ENCODE measurements at places on chromosomes 7 and 10.

GRCh38 chr7:41206267-41206666 is 496.6 kb downstream of the INHBA start:
- DNase-seq: no peak

- DNase-seq: no peak
Measured at GRCh38 chr10:5692461-5693358, 8.1 kb downstream of the TASOR2 start.

- DNase-seq: no peak
Measured at GRCh38 chr10:10813656-10814055, 204.0 kb upstream of the CELF2 start.

DNA sequence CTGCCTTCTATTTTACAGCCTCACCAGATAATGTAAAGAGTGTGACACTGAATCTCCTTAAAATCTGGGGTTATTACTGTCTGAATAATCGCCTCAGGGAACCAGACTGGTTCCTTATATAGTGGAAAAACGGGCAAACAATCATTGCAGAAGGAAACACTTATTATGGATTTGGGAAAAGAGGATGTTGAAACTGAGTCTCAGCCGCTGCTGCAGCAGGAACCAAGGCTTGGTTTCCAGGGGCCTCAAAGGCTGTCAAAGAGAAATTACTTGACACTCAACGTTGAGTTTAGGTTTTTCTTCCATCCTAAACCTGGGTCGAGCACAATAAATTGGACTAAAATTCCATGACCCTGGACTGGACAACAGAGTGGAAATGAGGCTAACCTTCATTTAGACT is 103.8 kb upstream of the AHR start:
- DNase-seq: no peak

DNA sequence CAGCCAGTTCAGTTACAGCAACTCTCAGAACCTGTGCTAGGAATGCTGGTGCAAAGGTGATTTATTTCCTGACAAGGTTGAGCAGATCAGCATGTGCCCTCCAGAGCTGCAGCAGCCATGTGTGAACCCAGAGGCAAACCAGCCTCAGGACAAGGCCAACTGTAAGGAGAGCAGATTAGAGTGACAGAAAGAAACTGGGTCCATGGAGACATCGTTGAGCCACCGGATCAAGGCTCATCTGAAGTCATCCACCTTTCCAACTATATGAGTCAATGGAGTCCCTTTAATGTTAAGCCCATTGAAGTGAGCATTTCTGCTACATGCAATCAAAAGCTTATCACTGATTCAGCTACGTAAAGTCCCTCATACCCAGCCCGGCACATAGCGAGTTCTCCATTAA is 26.4 kb downstream of the KCNMA1 start:
- no peak for DNase-seq

GRCh38 chr7:79822620-79823240 is 311.9 kb upstream of the GNAI1 start:
- DNase-seq: no peak

DNA sequence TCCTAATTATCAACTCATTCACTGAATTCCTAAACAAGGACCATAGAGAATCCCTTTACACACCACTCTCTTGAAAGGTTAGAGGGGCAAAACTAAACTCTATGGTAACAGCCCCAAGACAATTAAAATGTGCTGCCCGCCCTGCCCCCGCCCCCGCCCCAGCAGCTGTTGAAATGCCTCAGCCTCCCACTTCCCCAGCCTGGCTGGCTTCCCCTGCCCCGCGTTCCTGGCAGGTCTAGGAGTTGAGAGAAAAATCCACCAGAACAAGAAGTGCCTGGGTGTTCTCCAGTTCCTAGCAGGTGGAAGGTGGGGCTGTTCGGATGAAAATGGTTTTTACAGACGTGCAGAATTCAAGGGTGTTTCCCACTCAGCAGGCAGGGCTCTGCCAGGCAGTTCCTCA is 109.5 kb upstream of the ZEB1 start:
- no peak for DNase-seq

DNA sequence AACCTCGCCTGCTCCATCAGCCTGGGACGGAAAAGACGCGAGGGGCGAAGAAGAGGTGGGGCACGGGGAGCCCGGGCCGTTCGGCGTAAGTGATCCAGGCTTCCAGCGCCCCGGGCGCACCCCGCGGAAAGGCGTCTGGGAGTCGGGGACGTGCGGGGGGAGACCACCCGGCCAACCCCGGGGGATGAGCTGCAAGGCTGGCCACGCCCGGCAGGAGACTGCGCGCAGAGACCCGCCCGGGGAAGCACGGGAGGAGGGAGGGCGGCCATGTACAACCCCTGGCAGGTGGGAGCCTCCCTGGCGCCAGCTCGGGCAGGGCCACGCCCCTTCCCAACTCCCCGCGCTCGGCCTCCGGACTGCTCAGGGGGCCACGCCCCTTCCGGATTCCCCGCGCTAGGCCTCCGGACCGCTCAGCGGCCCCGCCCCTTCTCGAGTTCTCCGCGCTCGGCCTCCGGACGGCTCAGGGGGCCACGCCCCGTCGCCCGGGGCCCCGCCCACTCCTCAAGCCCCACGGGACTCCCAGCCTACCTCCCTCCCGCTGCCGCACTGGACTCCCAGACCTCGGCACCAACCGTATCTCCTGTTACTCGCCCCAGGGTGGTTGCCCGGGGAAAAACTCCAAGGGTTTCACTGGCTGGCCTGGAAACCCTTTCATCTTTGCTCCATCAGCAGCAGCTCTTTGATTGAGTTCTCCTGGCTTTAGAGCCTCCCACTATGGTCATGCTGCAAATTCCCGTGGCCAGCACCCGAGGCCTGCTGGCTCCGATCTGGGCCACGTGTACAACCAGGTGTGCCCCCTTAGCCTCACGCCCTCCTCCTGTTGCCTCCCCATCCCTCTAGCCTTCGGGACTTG is 284.4 kb downstream of the ZEB1 start:
- DNase-seq: peak; percentile 52

DNA sequence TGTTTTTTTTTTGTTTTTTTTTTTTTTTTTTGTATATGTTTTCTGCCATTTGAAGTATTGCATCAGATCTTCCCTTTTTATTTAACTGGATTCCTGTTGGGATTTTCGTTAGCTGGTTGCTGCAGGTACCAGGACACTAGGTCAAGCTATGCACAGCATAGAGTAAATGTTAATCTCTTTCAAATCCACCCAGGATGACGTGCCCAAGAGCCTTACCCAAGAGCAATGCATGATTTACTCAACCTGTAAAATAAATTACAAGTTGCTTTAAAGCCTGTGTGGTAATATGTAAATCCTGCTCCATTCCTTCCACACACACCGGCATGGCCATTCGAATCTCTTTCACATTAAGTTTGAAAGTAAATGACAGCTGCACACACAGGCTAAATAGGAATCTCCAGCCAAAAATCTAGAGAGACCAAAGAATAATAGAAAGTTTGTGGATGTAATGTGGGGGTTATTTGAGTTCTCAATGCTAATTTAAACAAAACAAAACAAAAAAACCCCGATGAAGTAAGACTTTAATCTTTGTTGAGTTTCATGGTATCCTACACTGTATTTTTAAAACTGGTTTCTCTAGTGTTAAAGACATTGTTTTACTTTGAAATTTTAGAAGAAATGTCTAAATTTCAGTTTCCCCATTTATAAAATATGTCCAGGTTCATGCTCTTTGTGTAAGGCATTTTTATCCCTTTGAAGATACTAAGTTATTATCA is 167.9 kb downstream of the FRMD4A start:
- DNase-seq: no peak

GRCh38 chr7:197413-198335 is 5.3 kb downstream of the FAM20C start:
- no peak for DNase-seq

DNA sequence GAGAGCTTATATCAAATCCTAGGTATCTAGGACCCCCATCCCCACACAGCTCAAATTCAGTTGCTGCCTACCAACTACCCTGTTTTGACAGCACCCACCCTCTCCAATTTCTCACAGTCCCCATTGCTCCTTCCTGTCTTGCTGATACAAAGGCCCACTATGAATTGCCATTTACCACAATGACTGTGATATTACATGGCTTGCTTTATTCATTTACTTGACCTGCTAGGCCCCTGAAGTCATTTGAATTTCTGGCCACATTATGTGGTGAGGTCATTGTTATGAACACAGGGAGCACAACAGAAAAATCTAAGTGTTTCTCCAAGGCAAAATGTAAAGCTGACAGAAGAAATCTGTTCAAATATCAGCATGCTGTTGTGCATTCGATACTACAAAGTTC is 101.4 kb downstream of the PPP1R17 start:
- no peak for DNase-seq

DNA sequence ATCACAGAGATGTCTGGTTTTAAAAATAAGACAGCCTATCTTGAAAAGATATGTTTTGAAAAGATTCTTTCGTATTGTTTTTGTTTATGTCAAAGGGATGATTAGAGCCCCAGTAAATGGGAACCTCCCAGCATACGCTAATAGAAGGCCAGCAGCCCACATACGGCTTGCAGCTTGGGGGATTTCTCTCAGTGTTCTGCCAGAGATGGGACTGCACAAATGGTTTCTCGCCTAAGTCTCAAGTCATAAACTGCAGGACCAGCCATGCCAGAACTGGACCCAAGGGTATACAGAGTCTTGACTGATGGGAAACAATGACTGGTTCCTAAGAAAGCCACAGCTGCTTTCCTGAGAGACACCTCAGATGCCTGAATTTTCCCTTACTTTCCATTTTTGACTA is 306.9 kb upstream of the DGKB start:
- no peak for DNase-seq

- DNase-seq: peak; percentile 25
Measured at GRCh38 chr7:106176414-106177299, 64.5 kb upstream of the SYPL1 start.

DNA sequence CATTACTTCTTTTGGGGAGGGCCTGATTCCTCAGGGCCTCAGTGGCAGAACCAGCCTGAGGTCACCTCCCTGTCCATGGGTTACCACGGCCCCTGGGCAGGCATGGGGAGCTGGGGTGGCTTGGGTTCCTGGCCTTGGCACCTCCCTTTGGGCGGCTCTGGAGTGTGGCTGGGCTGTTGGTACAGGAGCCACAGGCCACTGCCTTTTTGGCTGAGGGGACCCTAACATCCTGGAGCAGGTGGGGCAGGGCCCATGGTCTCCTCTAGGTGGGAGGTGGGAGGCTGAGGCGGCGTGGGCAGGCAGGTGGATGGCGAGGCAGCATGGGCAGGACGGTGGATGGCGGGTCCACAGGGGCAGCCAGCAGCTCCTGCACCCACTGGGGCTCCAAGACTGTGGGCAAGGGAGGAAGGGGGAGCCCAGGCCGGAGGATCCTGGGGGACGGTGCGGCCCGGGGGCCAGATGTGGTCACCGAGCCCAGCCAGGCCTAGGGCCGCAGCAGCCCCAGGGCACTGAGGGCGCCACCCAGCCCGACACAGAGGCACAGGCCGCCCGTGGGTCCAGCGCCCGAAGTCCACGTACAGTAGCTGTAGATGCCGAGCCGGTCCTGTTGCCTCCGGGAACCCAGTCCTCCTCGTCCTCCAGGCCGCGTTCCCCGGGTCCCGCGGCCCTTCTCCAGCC is 2.4 kb upstream of the SYCE1 start:
- no peak for DNase-seq

DNA sequence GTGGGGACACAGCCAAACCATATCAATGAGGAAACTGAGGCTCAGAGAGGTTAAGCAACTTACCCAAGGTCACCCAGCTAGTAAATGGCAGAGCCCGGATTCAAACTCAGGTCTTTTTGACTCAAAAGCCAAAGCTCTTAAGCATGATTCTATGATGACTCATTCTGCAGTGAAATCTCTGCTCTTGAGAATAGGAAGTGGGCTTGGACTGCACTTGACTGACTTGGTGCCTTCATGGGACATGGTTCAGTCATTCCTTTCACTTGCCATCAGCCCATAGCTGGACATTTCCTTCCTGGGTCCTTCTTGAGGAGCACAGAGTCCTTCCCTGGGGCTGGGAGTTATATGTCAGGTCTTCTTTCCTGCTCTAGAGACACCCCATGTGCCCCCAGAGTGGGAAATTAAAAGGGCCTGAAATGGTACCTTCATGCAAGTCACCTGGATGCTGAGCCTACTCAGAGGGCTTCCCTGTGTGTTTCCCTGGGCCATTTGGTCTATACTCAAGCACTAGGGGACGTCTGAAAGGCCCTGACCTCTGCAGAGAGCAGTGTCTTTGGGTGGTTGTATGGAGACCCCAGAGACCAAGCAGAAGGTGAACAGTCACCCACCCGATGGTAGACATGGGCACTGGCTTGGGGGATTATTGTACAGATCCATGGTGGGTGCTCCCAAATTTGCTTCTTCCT is 62.4 kb upstream of the SDK1 start:
- no peak for DNase-seq

Data from stimulated activated CD4-positive, alpha-beta T cell treated with anti-CD3 and anti-CD28 coated beads, Interleukin-1b, Interleukin-23, amount 100 ng/mL, for 1 hour (primary cell).